T-helper 2 cell (primary cell): ENCODE measurements at places on chromosomes 13 and 19.
A peak's percentile ranks its signal among the peaks of the same experiment; 100 is the strongest.

DNA sequence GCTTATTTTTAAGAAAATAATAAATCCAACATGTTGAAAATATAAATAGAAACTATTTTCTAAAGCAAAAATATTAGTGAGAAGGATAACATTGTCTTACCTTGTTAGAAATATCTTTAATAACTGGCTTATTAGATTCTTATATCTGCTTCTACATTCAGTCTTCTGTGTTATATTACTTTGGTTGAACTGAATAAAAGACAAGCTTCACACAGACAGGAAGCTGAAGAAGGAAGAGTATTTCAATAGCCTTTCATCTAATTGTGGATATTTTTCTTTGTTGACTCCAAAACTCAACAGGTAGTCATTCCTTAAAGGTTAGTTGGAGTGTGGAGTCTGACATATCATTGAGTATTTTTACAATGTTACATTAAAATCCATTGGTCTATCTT is 10.9 kb downstream of the SETDB2 start:
- no peak for DNase-seq

- no peak for DNase-seq
Observed at GRCh38 chr19:748274-748598, 2.7 kb upstream of the MISP start.

- DNase-seq, result no peak
Observed at GRCh38 chr13:102234618-102235017, 167.2 kb downstream of the FGF14 start.

- no peak for DNase-seq
Observed at GRCh38 chr13:51520524-51520923, 63.7 kb upstream of the WDFY2 start.

DNA sequence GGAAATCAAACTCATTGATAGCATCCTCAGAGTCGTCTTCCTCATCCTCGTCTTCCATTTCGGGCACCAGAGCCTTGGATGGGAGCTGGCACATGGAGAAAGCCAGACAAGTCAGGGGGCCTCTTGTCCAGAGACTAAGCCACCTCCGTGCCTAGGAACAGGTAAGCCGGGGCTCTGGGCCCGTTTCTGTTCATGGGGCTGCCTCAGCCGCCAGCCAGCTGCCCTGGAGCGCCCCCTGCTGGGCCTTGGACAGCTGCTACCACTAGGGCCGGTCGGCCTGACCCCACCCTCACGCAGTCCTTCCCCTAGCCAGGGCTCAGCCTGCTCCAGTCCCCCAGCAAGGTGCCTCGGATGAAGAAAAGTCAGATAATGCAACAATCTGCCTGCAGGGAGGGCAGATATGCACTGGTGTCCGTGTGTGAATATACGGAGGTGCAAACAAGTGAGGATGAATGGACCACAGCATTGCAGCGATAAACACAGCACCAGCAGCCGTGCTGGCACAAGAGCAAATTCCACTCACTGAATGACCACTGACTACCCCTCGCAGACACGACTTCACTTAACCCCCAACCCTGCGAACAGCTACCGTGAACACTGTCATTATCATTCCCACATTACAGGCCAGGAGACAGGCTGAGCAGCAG is 11.9 kb upstream of the PRKD2 start:
- DNase-seq, result peak; percentile 74
